ENCODE measurements at places on chromosomes 7 and 10.

- DNase-seq: peak; percentile 80
Measured at GRCh38 chr10:43204943-43205671, 61.8 kb downstream of the RASGEF1A start.

DNA sequence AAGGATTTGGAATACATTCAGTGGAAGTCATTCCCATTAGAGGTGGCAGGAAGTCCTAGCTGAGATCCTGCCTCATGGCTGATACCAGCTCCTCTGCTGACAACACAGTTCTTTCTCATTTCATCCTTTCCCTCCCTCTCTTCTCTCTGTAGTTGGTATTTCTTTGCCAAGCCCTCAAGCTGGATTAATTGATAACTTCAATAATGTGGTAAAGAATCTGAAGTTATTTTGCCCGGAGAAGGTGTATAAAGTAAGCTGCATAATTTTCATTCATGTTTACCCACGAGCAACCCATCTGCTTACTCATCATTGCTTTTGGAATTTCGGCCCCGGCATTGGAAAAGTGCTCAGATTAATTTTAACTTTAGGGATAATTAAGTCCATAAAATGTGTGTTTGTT, 85.2 kb upstream of the PLPP4 start:
- no peak for DNase-seq

GRCh38 chr7:28236560-28236959, 56.0 kb upstream of the JAZF1 start:
- DNase-seq: no peak

DNA sequence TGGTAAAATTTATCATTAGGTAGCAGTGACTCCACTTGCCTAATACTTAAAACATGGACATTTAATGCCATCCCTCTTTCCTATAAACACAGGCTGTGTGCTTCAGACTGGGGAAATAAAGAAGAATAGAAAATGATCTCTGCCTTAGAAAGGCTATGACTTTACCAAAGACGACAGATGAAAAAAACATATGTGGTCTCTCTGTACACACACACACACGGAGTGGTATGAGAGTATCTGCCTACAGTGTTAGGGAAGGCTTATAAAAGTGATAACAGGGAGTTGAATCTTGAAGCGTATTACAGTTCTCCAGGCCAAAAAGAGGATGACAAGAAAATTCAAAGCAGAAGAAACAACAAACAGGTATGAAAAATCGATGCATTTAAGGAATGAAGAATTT, 38.2 kb downstream of the MINDY3 start:
- DNase-seq: no peak

- DNase-seq: no peak
Measured at GRCh38 chr10:109698882-109699664, 224.2 kb downstream of the XPNPEP1 start.

DNA sequence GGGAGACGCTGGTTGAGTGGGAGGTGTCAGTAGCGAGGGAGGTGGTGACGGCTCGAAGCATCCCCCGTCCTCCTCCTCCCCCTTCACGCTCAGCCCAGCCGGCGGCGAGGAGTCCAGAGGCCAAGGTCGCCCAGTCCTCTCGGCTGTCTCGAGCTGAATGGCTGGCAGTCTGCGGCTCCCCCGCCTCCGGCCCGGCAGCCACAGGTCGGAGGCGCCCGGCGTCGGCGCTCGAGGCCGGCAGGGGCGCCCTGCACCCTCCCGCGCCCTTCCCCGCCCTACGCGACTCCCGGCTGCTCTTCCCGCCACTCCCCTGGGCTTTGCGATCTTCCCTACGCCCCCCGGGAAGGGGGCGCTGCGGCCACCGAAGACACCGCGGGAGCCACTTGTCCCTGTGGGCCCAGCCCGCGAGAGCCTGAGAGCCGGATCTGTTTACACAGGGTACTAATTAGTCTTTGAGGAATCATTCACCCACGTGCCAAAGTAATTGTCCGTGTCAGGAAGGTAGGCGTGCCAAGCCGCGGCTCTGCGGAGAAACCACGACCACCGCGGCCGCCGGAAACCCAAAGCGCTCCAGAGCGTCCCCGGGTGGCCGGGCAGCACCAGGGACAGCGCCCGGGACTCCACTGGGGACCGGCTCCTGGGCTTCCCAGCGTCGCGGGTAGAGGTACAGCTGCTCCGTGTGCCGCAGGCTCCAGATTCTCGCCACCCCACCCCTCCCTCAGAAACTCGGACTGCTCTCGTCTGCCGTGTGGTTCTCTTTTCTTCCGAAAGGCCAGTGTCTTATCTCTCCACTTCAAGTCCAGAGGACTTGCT, at the start of gene NXPH1:
Gene NXPH1, plus strand, starts transcription at position 133 of the 813 bp plus-strand sequence.
- peak; percentile 84 for DNase-seq

DNA sequence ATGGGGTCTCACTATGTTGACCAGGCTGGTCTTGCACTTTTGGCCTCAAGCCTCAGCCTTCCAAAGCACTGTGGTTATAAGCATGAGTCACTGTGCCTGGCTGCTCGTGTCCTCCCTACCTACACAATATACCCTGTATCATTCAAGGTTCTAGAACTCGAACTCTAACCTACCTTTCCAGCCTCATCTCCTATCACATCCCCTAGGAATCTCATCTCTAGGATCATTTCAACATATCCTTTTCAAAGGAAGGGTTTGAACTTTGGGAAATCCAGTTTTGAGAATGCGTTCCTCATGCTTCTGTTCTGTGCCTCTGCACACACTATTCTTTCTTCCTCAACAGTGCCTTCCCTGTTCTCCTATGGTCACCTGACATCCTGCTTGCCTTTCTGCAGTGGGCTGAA, 87.8 kb upstream of the RHEB start:
- DNase-seq: no peak

DNA sequence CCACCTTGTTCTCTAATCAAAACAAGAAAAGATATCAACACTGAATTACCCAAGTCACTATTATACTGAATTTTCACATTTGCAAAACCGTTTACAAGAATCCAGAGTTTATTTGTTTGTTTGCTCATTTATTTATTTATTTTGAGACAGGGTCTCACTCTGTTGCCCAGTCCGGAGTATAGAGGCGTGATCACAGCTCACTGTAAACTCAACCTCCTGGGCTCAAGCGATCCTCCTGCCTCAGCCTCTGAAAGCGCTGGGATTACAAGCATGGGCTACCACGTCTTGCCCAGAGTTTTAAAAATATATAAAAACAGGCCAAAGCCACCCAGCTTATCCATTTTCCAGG, 8.5 kb downstream of the CREB3L2 start:
- no peak for DNase-seq

- DNase-seq: no peak
Measured at GRCh38 chr7:52842202-52842900, 193.1 kb upstream of the POM121L12 start.

GRCh38 chr10:123972481-123973401, 81.1 kb upstream of the CPXM2 start:
- peak; percentile 73 for DNase-seq

GRCh38 chr10:131358741-131359442, 47.4 kb upstream of the TCERG1L start:
- no peak for DNase-seq

All from ecto neural progenitor cell (in vitro differentiated cells).